ENCODE measurements at places on chromosomes 11 and 22. TPM values are rescaled to one million over a fixed set of nuclear protein-coding genes. Genes with fewer than 3 reads are reported as not detected.

- no peak for DNase-seq
- no peaks in the 10 kb centered on the region for H3K27me3 ChIP-seq
- H3K36me3 ChIP-seq, result no peaks in the 10 kb centered on the region
- H3K27ac ChIP-seq, result no peak overlapping the region
- peaks cover 9% of the 10 kb centered on the region for H3K4me1 ChIP-seq
These were observed 7.5 kb upstream of the WEE1 start for GRCh38 chr11:9565822-9566560.

DNA sequence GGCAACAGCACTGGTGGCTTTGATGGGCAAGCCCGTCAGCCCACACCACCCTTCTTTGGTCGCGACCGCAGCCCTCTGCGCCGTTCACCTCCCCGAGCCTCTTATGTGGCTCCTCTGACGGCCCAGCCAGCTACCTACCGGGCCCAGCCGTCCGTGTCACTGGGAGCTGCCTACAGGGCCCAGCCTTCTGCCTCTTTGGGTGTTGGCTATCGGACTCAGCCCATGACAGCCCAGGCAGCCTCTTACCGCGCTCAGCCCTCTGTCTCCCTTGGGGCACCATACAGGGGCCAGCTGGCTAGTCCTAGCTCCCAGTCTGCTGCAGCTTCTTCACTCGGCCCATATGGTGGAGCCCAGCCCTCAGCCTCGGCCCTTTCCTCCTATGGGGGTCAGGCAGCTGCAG, 8.0 kb downstream of the RBM14 start:
- H3K27ac ChIP-seq, result no peak overlapping the region
- H3K4me1 ChIP-seq, result peaks cover 86% of the 10 kb centered on the region
- H3K4me3 ChIP-seq, result no peak overlapping the region
- no peak for DNase-seq

Gene EFCAB6
- 0.17 TPM for total RNA-seq

Gene GALNT18
- 0.08 TPM for total RNA-seq

DNA sequence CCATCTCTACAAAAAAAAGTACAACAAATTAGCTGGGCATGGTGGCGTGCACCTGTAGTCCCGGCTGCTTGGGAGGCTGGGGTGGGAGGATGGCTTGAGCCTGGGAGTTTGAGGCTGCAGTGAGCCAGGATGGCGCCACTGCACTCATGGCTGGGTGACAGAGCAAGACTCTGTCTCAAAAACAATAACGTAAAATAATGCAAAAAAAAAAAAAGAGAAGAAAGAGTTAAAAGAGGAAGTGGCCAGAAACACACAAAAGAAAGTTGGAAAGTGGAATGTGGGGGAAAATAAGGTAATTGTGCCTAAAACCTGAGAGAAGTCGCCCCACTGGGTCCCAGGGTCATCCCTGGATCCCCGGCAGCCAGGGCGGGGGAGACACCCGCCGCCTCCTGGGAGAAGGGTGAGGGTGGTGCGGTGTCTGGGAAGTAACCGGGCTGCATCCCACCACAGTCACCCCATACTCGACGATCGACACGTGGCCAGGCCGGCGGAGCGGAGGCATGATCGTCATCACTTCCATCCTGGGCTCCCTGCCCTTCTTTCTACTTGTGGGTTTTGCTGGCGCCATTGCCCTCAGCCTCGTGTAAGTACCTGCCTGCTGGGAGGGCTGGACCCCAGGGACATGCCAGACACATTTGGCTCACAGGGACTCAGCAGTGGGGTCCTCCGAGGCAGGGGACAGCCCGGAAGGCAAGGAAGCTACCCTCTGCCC, 8.1 kb downstream of the UPK3A start:
- H3K4me1 ChIP-seq, result peaks cover 36% of the 10 kb centered on the region
- no peak overlapping the region for H3K27ac ChIP-seq
- H3K4me3 ChIP-seq, result no peak overlapping the region
- H3K36me3 ChIP-seq, result no peaks in the 10 kb centered on the region
- no peaks in the 10 kb centered on the region for H3K27me3 ChIP-seq
- no peak for DNase-seq

GRCh38 chr11:132590986-132591385, 941.3 kb downstream of the OPCML start:
- H3K4me1 ChIP-seq, result no peaks in the 10 kb centered on the region
- H3K27me3 ChIP-seq, result no peaks in the 10 kb centered on the region
- H3K27ac ChIP-seq, result no peak overlapping the region

Gene CRYBB1
- not detected for total RNA-seq

- peaks cover 67% of the 10 kb centered on the region for H3K27me3 ChIP-seq
- H3K27ac ChIP-seq, result no peak overlapping the region
- no peak for DNase-seq
- H3K4me3 ChIP-seq, result no peak overlapping the region
These were observed 1.1 kb downstream of the TLCD5 start for GRCh38 chr11:120326228-120326627.

- no peak overlapping the region for H3K27ac ChIP-seq
- no peaks in the 10 kb centered on the region for H3K36me3 ChIP-seq
- H3K4me3 ChIP-seq, result no peak overlapping the region
- DNase-seq, result no peak
- no peaks in the 10 kb centered on the region for H3K4me1 ChIP-seq
- no peaks in the 10 kb centered on the region for H3K27me3 ChIP-seq
These were observed 145.5 kb upstream of the ANO3 start for GRCh38 chr11:26186389-26186788.

- H3K27ac ChIP-seq, result no peak overlapping the region
- no peak overlapping the region for H3K4me3 ChIP-seq
- DNase-seq, result no peak
- H3K36me3 ChIP-seq, result no peaks in the 10 kb centered on the region
- peaks cover 2% of the 10 kb centered on the region for H3K27me3 ChIP-seq
- peaks cover 7% of the 10 kb centered on the region for H3K4me1 ChIP-seq
These were observed 17.1 kb downstream of the APOL4 start for GRCh38 chr22:36184433-36185025.

- no peak overlapping the region for H3K4me3 ChIP-seq
- peak; percentile 10 for DNase-seq
- peaks cover 8% of the 10 kb centered on the region for H3K27me3 ChIP-seq
These were observed 14.0 kb downstream of the SHANK2 start for GRCh38 chr11:71238285-71238875.

Gene ZMAT5
- 5.6 TPM for total RNA-seq

DNA sequence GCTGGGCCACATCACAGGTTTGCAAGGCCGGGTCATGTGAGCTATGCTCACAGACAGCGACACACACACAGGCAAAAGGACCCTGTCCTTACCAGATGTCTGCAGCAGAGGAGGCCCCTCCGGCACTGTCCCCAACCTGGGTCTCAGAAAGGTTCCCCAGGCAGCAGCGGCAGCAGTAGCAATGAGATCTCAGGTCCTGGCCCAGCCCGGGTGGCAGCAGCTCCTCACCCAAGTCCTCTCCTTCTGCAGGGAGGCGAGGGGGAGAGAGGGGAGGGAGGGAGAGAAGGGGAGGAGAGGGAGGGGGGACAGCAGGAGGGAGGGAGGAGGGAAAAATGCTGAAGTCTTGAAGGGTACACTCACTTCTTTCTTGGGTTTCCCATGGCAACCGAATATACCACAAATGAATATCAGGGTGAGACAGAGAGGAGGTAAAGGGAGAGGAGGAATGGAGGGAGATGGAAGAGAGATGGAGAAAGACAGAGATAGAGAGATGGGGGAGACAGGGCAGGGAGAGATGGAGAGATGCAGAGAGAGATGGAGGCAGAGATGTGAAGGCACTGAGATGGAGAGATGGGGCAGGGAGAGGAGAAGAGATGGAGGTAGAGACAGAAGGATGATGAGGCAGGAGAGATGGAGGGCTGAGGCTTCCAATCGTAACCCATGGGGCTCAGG, 9.5 kb downstream of the ELFN2 start:
- no peak for DNase-seq
- peaks cover 29% of the 10 kb centered on the region for H3K4me1 ChIP-seq
- H3K4me3 ChIP-seq, result no peak overlapping the region
- H3K27ac ChIP-seq, result no peak overlapping the region
- peaks cover 43% of the 10 kb centered on the region for H3K27me3 ChIP-seq
- H3K36me3 ChIP-seq, result no peaks in the 10 kb centered on the region

DNA sequence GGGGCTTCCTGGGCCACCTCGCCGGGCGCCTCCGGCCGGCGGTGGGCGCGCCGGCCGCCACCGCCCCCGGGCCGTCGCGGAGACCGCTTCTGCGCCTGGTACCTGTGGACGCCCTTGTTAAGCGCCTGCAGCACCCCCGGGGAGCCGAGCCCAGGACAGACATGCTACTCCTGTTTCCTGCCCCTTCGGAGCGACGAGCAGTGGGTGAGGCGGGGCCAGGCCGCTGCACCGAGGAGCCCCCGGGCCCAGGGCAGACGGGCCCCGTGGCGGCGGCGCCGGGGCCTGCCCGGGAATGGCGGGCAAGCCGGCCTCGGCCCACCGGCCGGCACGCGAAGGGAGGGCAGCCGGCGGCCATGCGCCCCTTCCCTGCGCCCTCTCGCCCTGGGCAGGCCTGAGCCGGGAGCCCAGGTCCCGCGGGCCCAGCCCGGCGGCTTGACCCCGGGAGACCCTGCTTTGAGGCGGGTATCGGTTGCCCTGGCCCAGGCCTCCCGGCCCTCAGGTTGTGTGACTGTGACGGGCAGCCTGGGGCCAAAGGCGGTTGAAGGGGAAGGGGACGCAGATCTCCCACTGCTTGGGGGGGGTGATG, 789 bp upstream of the KDM2A start:
- DNase-seq, result peak; percentile 31
- peak overlapping the region; percentile 64 for H3K27ac ChIP-seq
- peak overlapping the region; percentile 55 for H3K4me3 ChIP-seq
- peaks cover 20% of the 10 kb centered on the region for H3K4me1 ChIP-seq
- H3K36me3 ChIP-seq, result peaks cover 8% of the 10 kb centered on the region

GRCh38 chr11:118883368-118884071, at the start of gene CXCR5:
Gene CXCR5 (plus strand): TSS chr11:118883892. CDS start chr11:118883942, 50 bp downstream.
- H3K36me3 ChIP-seq, result peaks cover 3% of the 10 kb centered on the region
- peak within 1 kb of the TSS; percentile 56 for H3K4me3 ChIP-seq
- H3K4me1 ChIP-seq, result peaks cover 84% of the 10 kb centered on the region
- H3K27ac ChIP-seq, result peak within 1 kb of the TSS; percentile 52
- H3K27me3 ChIP-seq, result no peaks in the 10 kb centered on the region

Gene TRPM5
- total RNA-seq, result 1.3 TPM
